Mesenteric fat pad (tissue), 1 donor: ENCODE measurements at places on chromosomes 4 and X.

DNA sequence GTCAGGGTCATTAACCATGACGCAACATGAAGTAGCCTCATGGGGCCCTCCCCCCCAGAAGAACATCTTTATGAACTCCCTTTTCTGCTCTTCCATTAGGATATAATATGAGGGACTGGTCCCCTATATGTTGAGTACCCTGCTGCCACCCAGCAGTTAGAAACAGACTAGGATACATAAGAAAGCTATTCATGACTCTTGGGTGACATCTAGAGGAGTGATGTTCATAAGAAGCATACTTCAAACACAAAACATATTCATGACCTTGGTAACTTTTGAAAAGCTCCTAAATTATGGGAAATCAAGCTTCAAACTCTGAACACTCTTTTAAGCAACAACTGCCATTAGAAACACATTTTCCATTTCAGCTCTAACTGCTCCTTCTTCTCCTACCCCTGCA, 155.2 kb upstream of the SPIN4 start:
- no peak for DNase-seq

- DNase-seq: no peak
These were observed 79.7 kb downstream of the CPE start for GRCh38 chr4:165458471-165458870.

GRCh38 chr4:6372649-6373525, 99.5 kb downstream of the PPP2R2C start:
- DNase-seq: no peak

GRCh38 chrX:110145854-110146253, 142.9 kb downstream of the TMEM164 start:
- no peak for DNase-seq

- no peak for DNase-seq
These were observed 286.2 kb upstream of the TET2 start for GRCh38 chr4:104860238-104861123.

DNA sequence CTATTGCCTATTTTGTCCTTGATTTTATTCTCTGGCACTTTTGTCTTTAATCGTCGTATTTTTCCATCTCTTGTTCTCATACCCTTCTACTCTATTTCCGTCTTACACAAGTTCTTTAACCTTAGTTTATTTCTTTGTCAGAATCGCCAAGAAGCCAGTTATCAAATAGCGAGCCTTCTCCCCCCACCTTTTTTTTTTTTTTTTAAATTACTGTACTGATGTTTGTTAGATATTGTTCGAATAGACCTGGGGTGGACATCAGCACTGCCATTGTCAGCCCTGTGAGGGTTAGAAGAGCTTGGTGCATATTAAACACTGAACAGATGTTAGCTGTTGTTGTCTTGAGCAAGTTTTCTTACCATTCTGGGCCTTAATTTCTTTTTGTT, 1.2 kb downstream of the SPCS3 start:
- no peak for DNase-seq

DNA sequence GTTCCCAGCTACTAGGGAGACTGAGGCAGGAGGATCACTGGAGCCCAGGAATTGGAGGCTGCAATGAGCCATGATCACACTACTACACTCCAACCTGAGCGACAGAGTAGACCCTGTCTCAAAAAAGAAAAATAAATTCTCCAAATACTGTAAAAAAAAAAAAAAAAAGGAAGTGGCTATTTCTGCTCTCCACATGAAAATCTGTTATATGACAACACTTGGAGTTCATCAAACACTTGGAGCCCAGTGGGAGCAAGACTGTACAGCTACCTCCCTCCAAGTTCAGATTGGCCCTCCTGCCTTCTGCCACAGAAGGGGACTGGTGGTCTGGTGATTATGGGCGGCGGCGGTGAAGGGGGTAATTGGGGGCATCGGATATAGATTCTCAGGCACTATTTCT, 9.0 kb upstream of the CLDN34 start:
- DNase-seq: no peak
